Left renal cortex interstitium (tissue), 4 donors: ENCODE measurements at places on chromosomes 5 and 9.

- no peak for DNase-seq
Observed at GRCh38 chr9:34154057-34154456, 24.8 kb upstream of the UBAP1 start.

DNA sequence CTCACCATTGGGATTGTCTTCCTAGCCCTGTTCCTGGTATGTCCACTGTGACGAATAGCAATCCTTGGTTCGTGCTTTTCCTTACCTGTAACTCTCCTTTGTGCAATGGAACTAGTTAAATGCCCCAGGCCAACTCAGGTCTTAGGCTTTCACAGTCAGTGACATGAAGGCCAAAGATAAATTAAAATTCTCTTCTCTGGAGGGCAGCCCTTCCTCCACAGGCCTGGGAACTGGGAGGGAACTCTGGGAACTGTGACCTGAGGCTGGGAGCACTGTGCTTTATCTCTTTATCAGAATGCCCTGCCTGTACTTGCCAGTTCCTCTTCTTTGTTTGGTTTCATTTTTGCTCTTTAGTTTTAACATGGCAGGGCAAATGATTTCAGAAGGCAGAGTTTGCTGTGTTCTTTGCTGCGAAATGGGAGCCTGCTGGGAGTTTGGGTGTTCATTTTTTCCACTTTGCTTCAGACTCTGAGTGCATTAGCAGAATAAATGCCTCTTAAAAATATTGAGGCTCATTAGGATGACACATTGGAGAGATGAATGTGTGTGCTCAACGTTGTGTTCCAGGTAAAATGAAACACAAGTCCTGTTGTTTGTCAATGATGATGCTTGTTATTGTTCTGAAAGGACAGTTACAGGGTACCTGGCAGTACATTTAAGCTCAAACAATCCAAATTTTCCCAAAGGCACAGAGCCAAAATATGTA lies 118.1 kb downstream of the NUDT12 start:
- DNase-seq = no peak

DNA sequence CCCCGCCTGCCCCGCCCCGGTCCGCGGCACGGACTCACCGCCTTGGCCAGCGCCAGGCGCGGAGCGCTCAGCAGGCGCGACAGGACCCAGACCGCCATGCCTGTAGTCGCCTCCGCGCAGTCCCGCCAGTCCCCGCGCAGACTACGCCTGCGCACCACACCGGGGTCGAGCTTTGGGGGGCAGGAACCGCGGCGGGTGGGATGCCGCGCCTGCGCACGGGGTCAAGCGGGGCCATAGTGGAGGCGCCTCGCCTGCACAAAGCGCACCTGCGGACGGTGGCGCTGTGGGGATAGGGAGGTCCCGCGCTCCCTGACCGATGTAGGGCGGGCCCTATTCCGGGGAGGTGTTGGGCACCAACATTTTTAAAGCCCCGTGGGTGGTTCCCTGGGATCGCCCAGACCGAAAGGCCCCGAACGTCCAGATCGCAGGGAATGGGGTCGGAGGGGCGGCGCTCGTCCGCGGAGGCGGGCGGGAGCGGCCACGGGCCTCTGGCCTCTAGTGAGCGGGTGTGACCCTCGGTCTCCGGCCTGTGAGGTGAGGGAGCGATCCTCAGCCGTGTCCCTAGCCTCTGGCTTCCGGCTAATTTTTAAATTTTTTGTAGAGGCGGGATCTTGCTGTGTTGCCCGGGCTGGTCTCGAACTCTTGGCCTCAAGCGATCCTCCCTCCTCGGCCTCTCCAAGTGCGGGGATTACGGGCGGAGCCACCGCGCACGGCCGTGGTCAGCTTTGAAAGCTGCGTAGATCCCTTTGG lies 70.8 kb upstream of the LPCAT1 start:
- peak; percentile 69 for DNase-seq

- DNase-seq = no peak
Observed at GRCh38 chr5:134090522-134090921, 24.0 kb upstream of the TCF7 start.

GRCh38 chr5:62708481-62709325 lies 130.1 kb downstream of the LRRC70 start:
- DNase-seq = no peak

GRCh38 chr5:160291467-160291866 lies 20.9 kb downstream of the CCNJL start:
- DNase-seq = no peak

- DNase-seq = no peak
Observed at GRCh38 chr5:73198833-73199592, 26.0 kb downstream of the TMEM174 start.

DNA sequence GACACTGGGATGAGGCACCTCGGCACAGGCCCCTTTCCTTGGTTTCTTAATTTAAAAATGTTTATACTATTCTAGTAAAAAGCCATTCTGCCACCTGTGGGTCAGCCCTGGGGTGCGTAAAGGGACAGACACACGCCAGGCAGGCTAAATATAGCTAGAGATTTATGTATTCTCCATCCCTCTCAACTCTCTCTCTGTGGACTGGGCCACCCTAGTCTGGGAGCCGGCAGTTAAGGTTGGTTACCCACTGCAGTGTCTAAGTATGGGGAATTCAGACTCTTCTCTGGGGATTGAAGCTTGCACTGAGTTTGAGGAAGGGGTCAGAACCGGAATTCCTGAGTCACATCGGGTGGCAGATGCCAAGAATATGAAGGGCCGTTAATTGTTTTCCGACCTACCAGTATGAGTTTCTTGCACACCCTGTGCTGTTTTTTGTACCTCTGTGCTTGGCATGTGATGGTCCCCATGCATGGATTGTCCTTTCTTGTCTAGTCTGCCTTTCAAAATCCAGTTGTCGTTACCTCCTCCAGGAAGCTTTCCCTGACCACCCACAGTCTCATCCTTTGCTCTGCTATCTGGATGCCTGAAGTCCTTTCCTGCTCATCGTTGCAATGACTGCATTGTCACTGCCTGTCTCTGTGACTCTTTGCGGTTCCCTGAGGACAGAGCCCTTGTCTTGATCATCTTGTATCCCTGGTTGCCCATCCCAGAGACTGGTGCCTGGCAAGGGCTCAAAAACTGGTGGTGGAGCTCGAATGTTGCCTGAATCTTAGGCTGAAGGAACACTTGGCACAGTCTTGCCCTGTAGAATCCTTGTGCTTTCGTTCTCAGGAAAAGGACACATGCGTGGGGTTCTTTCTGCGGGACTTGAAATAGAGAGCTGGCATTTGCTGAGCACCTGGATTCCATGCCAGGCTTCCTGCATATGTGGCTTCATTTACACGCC lies 2.1 kb downstream of the NEURL1B start:
- DNase-seq = no peak

DNA sequence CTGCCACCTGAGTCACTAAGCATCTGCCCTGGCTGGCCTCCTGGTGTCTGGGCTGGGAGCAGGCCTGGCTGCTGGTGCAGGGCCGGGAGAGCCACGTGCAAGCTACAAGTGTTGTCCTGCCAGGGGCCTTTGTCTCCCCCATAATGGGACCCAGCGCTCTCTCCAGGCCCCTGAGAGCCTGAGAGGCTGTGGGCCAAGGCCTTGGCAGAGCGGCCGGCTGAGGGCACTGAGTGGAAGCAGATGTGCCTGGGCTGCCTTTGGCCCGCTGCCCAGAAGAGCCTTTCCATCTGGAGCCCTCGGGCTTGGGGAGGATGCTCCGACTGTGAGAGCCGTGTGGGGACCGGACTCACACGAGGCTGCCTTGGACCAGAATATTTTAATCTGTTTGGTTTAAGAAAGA lies 185.5 kb downstream of the RGS3 start:
- no peak for DNase-seq

GRCh38 chr9:27933210-27934025 lies 360.1 kb upstream of the C9orf72 start:
- peak; percentile 26 for DNase-seq

DNA sequence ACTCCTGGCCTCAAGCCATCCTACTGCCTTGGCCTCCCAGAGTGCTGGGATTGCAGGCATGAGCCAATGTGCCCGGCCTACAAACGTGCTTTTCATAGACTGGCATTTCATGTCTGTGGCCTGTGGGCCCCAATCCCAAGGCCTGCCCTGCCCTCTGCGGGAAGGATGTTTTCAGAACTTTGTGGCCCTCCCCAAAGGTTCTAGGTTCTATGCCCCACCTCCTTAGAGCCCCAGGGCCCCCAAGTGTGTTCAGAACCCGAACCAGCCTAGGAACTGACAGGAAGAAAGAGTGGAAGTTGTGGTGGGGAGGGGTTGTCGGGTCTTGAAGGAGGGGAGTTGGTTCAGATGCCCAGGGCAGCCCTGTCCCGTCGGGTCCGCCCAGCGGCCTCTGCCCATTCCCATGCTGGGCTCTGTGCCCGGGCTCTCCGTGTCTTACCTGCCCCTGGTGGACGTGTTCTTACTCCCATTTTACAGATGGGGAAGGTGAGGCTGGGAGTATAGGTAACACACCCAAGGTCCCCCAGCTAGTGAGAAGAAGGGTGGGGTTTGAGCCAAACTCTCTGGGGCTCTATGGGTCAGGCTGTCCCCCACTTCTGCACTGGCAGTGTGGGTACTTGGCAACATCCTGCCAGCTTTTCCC lies 175.8 kb upstream of the IER5L start:
- DNase-seq = no peak

DNA sequence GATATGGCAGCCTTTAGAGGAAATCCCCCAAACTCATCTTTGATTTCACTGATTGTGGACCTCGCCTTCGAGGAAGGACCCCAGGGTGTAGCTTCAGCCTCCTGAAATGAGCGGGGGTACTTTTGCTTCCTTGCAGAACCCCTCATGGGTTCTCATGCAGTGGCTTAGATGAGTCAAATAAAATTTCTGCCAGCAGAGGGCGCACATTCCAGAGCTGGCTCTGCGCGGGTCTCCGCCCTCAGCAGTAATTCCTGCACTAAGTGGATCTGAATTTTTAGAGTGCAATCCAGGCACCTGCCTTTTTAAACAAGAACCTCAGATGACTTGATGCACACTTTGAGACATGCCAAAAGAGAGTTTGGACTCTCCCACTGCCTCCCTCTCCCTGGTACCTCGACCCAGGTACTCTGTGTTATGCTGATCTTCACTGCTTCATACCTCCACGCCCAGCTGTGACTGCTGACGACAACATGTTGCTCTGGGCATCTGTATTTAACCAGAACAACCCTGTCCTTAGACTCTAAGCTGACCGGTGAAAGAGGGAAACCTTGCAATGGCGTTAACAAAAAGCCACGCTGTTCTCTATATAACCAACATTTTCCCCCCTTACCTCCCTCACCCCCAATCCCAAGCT lies 7.3 kb downstream of the EGFLAM start:
- DNase-seq = peak; percentile 36

- no peak for DNase-seq
Observed at GRCh38 chr5:50808406-50808805, 142.0 kb downstream of the PARP8 start.

- DNase-seq = no peak
Observed at GRCh38 chr9:79565245-79565644, 6.5 kb upstream of the TLE4 start.

- no peak for DNase-seq
Observed at GRCh38 chr5:107639990-107640389, 30.7 kb downstream of the EFNA5 start.

DNA sequence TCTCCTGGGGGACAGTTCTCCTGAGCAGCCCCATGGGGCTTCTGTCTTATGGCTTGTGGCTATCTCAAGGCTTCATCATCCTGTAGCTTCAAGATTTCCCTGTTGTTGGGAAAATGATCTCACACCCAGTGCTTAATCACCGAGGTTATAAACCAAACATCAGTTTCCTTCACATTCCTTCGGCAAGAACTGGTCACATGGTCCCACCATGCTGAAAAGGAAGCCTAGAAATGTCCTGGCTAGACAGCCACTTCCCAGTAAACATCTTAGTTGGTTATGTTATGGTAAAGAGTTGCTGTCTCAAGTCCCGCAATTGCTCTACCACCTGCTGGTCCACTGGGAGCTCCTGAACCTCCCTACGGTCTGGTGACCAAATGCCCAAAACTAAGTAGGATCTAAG lies 66.0 kb downstream of the RAB3C start:
- no peak for DNase-seq

DNA sequence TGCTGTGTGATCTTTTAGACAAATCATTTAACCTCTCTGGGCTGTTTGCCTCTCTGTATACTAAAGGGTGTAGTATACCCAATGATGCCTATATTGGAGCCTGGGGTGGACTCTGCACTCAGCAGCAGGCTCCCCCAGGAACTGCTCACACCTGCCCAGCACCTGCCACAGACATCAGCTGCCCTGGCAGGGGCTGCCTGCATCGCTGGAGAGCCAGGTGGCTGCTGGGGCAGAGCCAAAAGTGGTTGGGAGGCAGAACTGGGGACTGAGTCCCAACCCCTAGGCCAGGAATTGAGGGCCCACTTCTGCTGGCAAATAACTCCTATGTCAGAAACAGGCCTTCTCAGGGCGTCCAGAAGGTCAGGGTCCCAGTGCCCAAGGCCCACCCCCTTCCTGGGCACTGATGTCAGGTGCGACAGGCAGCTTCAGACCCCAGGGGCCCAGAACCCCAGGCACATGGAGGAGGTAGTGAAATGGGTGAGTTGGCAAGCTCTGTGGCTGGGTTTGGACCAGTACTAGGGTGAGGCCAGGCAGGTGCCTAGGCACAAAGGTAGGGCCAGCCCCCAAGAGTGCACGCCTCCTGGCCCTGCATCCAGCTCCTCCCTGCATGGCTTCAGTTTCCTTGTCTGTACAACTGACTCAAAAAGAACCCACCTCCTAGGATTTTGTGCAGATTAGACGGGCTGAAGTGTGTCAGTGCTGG lies 5.8 kb downstream of the UNC5A start:
- DNase-seq = no peak

- no peak for DNase-seq
Observed at GRCh38 chr9:98787766-98788335, 8.5 kb downstream of the ANKS6 start.

DNA sequence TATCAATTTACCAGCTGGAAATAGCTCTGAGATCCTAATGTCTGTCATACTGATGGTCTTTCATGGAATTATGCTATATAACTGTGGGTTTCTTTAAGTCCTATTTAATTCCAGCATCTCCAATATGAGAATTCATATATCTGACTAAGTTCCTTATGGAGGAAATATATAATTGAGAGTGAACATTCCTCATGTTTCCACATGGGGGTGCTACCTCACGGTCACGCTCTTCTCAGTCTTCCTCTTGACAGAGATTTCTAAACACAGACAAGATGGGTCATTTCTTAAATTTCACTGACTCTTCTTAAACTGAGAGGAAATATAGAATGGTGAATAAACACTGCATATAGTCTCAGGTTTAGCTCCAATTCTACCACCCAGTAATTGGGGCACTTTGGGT lies 212.1 kb downstream of the SLF1 start:
- DNase-seq = no peak

DNA sequence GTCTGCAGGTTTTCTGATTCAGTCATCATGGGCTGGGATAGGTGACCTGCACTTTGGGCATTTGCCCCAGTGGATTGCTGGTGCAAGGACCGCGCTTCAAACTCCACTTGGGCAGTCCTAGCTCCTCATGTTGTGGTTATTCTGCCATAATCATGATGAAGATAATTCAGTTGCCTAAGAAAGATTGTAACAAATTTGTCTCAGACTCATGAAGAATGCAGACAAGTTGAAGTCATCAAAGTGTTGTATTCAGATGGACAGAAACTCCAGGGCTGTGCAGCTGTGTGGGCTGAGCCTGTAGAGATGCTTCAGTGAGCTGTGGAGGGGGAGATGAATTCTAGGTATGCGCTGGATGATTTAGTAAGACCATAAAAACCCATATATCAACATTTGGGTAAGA lies 38.5 kb downstream of the TARS1 start:
- DNase-seq = no peak

GRCh38 chr9:79555474-79556089 lies 16.2 kb upstream of the TLE4 start:
- DNase-seq = no peak

- no peak for DNase-seq
Observed at GRCh38 chr5:94778299-94778698, 159.8 kb downstream of the SLF1 start.
